ENCODE measurements at places on chromosomes 6 and 20.

DNA sequence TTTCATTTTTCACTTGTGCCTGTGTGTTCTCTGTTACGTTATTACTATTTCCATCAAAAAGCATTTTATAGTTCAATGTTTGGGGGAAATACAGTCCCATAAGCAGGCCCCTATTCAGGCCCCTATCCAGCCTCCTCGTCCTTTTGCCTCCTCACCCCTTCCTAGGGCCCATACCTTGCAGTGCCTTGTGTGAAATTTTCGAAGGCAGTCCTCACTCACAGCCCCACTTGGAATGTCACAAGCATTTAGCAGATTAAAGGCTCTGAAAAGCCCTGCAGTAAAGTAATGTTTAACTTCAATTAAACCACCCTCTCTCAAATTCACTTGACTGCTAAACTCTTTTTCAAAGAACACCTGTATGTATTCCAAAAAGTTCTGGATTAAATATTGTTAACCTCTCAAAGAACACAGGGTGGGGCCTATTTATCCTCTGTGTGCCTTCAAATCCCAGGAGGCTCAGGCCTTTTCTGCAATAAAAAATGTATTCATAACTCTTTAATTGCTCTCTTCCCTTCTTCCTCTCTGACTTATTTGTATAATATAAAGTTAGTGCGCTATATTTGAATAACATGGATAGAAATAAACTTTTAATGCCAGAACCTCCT is 202.5 kb downstream of the FOXA2 start:
- no peak for DNase-seq

- DNase-seq, result no peak
Observed at GRCh38 chr20:59676126-59676850, 71.9 kb downstream of the PHACTR3 start.

DNA sequence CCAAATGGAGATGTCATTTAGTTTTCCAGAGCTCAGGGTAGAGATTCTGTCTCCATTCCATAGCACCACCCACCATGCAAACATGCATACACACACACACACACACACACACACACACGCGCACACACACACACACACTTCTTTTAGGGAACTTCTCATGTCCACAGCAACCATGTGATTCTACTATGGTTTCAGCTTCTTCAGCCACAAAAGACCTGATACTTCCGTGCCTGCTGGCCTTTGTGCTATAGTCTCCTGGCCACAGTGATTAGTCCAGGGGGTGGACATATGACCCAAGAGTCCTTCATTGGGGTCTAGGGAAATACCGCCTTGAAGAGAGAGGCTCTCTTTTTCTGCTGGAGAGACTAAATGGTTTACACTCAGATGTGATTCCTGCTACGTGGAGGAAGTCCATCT is 53.5 kb downstream of the CARMIL1 start:
- no peak for DNase-seq

- no peak for DNase-seq
Observed at GRCh38 chr6:166573511-166574216, 12.8 kb downstream of the RAMACL start.

DNA sequence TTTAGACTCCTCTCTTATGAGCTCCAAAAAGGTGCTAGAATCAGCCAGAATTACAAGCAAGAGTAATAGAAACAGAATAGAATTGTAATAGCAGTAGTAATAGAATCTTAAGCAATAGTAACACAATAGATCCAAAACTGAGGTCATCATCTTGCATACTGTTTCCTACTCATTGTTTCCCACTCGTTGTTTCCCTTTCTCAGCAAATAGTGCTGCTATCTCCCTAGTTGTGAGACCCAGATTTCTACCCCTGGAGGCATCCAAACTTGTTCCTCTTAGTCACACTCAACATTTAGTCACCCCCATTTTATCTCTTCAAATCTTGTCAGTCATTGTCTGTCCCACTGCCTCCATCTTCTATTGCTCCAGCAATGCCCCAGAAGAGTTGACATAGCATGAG is 356.9 kb upstream of the MARCKS start:
- DNase-seq, result no peak

DNA sequence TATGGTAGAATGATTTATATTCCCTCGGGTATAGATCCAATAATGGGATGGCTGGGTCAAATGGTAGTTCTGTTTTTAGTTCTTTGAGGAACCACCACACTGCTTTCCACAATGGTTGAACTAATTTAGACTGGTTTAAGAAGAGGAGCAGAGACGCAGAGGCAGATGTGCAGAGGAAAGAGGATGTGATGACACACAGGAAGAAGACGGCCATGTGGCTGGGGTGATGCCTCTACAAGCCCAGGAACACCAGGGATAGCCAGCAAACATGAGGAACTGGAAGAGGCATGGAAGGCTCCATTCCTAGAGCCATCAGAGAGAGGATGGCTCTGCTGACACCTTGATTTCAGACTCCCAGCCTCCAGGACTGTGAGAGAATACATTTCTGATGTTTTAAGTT is 218.3 kb upstream of the DTNBP1 start:
- DNase-seq, result no peak

DNA sequence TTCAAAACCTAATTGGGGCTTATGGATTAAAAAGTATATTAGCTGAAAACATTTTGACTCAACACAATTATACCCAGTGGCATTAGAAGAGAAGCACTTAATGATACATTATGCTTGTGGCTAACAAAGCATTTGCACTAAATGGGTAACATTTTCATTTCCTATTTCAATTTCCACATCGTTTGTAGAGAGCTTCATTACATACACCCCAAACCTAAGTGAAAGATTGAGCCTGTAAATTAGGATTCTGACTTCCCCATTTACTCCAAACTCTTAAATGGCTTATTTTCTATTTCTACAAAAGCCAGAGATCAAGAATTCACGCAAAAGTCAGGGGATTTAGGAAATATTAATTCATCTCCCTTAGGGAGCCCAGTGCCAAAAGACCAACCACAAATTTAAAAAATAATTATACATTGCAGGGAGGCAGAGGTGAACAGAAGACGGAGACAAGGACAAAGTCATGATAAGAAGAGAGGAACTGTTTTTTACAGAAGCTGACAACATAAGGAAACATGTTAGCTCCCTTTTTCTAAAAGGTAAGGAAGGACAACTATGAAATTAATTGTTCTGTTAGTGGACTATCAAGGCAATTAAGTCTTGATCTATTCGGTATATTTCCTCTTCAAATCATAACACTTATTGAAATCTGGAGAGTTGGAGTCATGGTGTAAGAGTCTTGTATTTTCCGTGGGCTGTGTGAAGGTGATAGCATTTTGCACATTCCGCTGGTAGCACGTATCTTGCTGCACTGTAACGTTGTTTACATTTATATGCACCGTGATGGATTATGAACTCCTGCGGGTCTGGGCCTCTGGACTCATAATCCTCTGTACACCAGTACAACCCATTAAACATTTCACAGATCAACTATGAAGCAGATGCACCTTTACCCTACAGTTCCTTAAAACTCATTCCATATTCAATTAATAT is 24.8 kb upstream of the EZR start:
- no peak for DNase-seq

- DNase-seq, result no peak
Observed at GRCh38 chr6:56246541-56246880, 869 bp downstream of the COL21A1 start.

GRCh38 chr6:156587751-156588301 is 189.4 kb upstream of the ARID1B start:
- DNase-seq, result no peak

DNA sequence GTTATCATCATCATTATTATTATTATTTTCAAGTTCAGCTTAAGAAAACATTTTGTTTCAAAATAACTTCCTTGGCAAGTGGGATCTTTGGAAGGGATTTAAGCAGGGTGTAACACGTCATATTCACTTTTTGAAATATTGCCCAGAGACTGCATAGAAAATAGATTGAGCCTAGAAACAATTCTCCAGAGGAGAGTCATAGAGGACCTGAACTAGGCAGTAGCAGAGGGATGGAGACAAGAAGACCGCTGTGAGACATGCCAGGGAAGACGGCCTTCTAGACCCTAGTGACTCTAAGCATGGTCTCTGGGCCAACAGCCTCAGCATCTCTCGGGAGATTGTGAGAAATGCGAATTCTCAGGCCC is 55.5 kb downstream of the EDN1 start:
- no peak for DNase-seq

DNA sequence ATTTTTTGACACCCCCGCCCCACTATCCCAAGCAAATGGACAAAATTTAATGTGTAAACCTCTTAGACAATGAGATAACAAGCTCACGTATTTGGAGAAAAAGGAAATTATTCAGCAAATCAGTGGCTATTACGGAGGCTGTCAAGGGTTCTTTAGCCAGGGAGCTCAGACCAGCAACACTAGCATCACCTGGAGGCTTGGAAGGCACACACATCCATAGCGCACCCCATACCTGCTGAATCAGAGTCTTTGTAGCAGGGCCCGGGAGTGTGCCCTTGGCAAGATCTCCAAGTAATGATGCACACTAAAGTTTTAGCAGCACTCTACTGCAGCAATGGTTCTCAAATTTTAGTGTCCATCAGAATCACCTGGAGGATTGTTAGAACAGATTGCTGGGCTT is 223.2 kb upstream of the BTBD3 start:
- DNase-seq, result no peak

DNA sequence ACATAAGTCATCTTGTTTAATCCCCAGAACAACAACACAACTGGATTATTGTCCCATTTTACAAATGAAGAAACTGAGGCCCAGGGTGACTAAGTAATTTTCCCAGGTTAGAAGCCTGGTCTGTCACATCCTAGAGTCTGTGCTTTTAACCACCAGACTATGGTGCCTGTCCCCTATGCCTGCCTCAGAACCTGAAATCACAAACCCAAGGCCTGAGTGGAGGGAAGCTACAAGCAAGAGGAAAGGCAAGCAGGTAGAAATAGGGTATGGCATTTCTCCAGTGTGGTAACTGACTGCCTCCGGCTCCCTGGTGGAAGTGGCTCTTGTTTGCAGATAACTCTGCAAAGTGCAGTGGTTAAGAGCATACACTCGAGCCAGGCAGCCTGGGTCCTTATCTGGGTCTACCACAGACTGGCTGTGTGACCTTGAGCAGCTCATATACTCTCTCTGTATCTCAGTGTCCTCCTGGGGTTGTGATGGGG is 2.5 kb downstream of the TMEM63B start:
- DNase-seq, result no peak

- DNase-seq, result no peak
Observed at GRCh38 chr6:137882225-137882961, 15.3 kb downstream of the TNFAIP3 start.

DNA sequence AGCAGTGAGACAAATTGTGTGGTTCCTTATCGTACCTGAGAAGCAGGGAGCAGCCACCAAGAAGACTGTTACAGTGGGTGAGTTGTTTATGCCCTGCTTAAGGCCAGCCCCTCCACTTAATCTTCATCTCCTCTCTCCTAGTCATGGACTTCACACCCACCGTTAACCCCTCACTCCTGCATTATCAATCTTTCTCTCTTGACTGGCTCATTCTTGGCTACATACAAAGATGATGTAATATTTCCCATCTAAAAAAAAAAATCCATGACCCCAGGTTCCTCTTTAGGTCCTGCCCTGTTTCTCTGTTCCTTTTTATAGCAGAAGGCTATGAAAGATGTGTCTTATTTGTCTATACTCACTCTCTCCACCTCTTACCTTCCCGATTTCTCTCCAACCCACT is 72.4 kb downstream of the SHLD1 start:
- DNase-seq, result no peak

- DNase-seq, result no peak
Observed at GRCh38 chr6:147961481-147962141, 381.0 kb upstream of the SASH1 start.

DNA sequence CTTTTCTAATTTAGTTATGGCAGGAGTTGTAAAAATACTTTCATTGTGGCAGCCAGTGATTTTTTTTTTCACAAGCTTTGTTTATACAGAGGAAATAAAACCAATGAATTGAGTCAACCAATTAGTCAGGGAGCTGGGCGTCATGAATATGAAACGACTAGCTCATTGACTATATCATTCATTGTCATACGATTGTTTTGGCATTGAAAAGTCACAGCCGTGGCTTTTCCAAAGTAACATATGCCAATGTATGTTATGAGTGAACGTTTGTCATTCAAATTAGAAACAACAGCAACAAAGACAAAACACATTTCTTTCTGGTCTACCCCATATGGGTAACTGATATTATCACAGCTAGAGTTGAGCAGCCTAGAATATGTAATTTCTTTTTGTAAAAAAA is 810.6 kb downstream of the EPHA7 start:
- no peak for DNase-seq

- DNase-seq, result no peak
Observed at GRCh38 chr6:142374965-142375733, 73.3 kb downstream of the ADGRG6 start.

Measured in NCI-H2029 treated with DMSO at 0.1 percent for 48 hours (cell line).